Activated naive CD4-positive, alpha-beta T cell treated with anti-CD3 and anti-CD28 coated beads, Interleukin-2, amount 50 U/mL, for 72 hours (primary cell): ENCODE measurements at places on chromosomes 6 and 20.

- DNase-seq: no peak
Measured at GRCh38 chr20:22403022-22403631, 181.2 kb downstream of the FOXA2 start.

DNA sequence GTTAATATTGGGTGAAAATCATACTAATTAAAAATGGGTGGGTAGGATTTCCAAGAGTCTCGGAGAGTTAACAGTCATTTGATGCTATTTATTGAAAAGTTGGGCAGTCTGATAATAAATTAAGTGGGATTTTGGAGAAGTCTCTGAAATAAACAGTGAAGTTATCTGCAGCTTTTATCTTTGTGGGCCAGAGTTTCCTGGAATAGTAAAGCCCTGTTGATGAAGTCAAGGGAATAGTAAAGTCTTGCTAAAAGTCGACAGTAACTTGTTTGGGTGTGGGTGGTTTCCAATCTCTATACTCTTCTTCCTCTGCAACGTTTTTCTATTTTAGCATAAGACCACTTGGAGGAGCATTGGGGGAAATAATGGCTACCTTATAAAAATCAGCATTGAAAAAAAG, 493.6 kb downstream of the EPM2A start:
- no peak for DNase-seq

DNA sequence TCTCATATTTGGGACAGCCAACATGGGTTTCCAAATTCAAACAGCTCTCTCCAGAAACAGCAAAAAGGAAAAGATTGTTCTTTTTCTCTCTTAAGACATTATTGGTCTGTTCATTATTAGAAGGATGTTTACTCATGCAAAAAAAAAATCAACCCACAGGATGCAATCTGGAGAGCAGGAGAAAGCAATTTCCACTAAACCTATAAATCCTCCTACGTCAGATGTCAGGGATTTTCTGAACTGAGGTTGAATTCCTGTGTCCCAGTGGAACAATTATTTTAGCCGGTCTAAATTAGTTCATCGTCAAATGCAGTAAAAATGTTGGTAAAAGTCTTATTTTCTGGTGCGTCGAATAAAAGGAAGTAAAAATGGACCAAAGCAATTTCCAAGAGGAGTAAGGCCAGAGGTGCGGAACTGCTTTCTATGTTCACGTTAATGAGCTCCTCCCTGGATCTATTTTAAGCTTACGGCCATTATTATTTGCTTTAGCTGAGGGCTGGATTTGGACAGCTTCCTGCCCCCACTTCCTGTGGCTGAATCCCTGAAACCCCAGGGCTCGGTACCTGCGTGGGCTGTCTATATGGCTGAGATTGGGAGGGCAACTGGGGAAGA, at the start of gene GABRR1:
Gene GABRR1 (minus strand): TSS at position 60 of the 612 bp plus-strand sequence. CDS start 36 bp downstream, at position 24.
- no peak for DNase-seq

DNA sequence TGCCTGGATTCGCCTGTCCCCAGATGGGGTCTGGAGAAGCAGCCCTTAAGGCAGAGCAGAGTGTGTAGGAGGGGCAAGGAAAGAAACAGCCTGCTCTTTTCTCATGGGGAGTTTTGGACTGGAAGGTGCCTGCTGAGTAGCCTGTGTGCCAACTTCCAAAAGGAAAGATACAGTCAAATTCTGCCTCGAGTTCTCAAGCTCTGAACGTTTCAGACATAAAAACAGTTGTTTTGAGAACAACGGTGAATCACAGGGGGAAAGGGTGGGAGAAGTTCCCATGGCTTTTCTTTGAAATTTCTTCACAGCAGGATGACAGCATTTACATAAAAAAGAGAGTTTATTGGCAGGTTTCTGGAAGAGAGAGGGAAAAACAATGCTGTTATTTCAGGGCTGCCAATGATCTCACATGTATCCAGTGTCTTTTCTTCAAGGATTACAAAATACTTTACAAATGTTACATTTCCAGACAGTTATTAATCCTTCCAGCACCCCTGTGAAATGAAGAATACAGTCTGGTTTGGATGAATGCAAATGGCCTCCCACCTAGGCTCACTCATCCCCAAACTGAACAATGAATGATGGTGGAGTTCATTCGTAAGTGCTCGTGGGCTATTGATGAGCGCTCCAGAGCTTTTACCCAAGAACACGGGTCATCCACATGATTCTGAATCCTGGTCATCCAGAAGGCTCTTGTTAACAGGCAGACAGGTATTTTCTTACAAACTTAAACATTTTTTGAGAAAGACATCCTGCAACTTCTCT, 33.8 kb upstream of the ECI2 start:
- DNase-seq: no peak

DNA sequence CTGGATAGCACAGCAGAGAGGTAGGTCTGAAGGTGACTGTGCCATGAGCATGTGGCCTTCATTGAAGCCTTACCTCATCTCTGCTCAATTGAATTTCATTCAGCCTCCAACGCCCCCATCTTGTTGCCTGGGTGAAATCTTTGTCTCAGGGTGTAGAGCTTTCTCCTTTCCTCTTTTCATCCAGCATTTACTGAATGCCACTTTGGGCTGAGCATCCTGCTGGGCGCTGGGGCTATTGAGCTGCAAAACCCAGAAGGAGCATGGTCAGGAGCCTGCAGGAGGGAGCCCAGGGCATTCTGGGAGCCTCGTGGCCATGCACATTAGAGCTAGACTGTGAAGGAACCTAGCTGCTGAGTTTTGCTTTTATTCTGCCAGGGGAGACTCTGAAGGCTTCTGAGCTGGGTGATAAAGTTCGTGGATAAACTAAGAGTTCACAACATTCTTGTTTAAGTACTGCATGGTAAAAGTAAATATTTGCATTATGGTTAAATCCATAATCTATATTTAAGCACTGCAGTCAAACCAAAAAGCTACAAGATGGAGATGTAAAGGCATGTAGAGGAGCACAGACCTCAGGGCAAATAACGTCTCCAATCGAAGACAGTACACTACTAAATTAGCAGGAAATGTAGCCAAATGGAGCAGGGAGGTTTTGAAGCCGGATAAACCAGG, 13.2 kb upstream of the ASXL1 start:
- DNase-seq: no peak

- DNase-seq: no peak
Measured at GRCh38 chr20:53381568-53382262, 211.9 kb downstream of the ZNF217 start.

GRCh38 chr6:5995949-5996713, 10.6 kb downstream of the NRN1 start:
- DNase-seq: no peak

GRCh38 chr20:61728786-61729770, 336.6 kb downstream of the TAF4 start:
- no peak for DNase-seq

DNA sequence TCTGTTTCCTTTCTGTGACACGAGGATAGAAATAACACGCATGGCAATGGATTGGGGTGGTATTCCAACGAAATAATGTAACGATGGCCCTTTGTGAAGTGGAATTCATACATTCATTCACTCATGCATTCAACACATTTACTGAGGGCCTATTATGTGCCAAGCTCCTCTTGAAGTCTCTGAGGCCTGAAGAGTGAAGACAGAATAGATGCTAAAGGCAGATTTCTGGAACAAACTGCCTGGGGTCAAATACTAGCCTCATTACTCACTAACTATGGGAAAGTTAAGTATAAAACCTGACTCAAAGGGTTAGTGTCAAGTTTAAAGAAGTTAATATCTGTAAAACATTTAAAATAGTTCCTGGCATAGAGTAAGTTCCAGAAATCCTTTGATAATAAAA, 279.6 kb upstream of the SULF2 start:
- DNase-seq: no peak

DNA sequence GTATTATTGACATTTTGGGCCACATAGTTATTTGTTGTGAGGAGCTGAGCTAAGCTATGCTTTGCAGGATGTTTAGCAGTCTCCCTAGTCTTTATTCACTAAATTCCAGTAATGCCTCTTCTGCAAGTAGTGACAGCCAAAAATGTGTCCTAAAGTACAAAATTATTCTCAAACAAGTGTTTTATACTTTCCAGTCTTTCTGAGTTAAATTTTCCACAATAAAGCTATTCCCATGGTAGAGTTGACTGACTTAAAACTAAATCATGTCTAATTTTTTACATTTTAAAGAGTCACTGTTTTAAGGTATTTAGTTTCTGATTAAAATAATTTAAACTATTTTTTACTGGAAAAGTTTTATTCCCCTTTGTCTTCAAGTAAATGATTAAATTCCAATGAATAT, 717.8 kb upstream of the HS3ST5 start:
- DNase-seq: no peak

DNA sequence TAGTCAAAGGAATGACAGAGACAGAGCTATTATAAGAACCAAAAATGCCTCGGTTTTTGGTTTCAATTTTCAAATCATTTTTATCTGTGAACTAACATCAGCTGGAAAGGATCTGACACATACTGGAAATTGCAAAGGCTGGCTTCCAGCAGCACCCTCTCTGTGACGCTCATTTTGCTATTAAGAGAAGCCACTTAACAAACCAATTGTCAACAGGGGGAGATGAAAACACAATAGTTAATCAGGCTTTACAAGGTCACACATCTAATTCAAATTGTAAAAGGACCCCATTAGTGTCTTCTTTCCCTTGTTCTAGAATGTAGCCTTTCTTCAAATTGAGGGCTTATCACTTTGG, 160.5 kb downstream of the TFAP2B start:
- no peak for DNase-seq

DNA sequence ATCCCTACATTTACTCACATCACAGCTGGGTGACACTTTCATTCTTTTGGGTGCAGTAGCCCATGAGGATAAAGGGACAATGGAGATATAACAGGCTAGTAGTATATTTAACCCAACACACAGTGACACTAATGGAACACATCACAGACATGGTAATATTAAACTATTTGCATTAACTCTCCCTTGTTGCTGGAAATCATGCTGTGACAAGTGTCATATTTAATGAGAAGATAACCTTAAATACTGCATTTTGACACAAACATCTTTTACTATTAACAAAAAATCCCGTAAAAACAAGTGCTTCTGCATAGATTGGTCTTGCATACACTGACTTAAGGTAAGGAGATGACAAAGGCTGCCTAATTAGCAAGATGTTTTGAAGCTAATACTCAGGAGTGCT, 45.5 kb downstream of the CNR1 start:
- DNase-seq: no peak

GRCh38 chr6:7249391-7249790, 63.6 kb downstream of the SSR1 start:
- DNase-seq: no peak
